ENCODE measurements at places on chromosomes 16 and 17.
A peak's percentile ranks its signal among the peaks of the same experiment; 100 is the strongest.

GRCh38 chr17:57599271-57600045 is 145.6 kb downstream of the CCDC182 start:
- DNase-seq: peak; percentile 58

DNA sequence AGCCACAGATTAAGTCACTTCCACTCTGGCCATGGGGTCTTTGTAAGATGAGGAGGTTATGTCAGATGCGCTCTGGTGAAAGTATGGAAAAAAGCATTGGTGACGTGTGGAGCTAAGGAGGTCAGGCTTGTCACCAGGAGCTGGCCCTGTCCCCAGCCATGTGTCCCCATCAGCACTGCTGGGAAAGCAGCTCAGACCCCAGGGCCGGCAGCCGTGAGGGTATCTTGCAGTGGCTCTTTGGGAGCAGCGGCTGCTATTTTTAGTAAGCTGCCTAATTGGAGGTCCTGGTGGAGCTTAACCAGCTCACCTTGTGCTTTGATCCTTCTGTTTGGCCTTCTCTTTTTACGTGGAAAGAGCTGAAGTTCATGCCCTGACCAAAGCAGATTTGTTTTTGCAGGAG is 60.9 kb downstream of the MPRIP start:
- no peak for DNase-seq

GRCh38 chr16:55047331-55047730 is 116.7 kb downstream of the IRX5 start:
- DNase-seq: no peak

GRCh38 chr17:28427371-28427770 is 21.4 kb upstream of the SLC46A1 start:
- no peak for DNase-seq

- no peak for DNase-seq
Observed at GRCh38 chr16:66537236-66537635, 12.7 kb downstream of the TK2 start.

DNA sequence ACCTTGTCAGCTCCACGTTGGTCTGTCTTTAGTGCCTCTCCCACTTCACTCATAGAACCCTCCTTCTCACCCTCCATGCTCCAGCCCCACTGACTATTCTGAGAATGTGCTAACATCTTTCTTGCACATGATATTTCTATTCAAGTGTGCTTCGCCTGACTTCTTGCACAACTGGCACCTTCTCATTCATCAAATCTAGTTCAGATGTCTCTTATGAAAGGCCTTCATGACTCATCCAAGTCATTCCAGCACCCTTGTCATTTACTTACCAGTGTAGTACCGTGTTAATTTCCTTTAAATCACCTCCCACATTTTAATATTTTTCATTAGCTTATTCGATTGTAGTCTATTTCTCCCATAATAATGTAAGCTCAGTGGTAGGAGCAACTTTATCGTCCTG is 197.8 kb upstream of the PIRT start:
- no peak for DNase-seq

DNA sequence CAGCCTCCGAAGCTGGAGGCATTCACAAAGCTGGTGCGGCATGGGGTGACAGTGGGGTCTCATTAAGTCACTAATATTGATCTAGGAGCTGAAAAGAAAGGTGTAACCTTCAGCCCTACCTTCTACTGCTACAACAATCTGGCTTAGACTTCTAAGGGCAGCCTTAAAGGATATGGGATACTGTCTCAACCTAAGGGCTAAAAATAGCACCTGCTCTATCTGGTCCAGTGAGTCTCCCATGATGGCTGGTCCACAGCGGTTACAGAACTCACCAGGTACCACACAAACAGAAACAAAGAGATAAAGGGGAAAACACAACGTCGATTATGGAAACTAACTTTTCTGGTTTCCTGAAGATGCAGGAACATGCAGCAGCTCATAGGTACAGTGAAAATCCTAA is 115.8 kb downstream of the SMG6 start:
- no peak for DNase-seq

- no peak for DNase-seq
Observed at GRCh38 chr17:64085650-64086005, 44.3 kb downstream of the ERN1 start.

- DNase-seq: no peak
Observed at GRCh38 chr16:54687043-54687899, 243.4 kb upstream of the IRX5 start.

DNA sequence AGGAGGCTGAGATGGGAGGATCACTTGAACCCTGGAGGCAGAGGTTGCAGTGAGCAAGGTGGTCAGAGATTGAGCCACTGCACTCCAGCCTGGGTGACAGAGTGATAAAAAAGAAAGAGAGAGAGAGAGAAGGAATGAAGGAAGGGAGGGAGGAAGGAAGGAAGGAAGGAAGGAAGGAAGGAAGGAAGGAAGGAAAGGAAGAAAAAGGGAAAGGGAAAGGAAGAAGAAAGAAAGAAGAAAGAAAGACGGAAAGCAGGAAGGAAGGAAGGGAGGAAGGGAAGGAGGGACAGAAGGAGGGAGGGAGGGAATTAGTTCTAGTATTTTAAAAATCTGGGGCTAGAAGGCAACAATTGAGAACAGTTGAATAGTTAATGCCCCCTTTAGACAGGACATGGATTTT is 161.5 kb upstream of the CACNG3 start:
- no peak for DNase-seq

DNA sequence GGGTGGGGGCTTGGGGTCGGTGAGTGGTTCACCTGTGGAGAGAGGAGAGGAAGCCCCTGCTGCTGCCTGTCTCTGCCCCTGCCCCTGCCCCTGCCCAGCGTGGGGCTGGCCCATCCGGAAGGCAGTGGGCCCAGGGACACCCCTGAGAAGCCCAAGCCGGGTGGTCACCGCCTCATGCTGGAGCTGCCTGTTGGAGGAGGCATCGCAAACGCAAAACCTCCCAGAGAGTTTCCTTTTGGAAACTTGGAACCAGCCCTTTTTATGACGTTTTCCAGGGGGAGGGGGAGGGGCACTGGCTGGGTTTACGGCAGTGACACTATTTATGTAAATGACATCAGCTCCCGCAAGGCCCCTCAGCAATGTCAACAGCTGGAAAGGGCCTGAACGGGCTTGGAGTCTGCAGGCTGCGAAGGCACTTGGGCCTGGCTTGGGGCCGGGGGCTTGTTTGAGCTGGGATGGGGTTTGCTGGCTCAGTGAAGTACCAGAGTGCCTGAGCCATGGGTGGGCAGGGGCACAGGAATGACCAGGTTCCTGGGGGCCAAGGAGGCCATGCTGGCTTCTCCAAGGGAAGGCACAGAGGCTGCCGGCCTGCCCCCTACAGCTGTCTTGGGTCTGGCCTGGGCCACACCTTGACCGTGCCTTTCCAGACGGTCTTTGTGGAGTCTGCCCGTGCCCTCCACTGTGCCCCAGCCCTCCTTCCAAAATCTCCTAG is 219.5 kb downstream of the NTN1 start:
- no peak for DNase-seq

DNA sequence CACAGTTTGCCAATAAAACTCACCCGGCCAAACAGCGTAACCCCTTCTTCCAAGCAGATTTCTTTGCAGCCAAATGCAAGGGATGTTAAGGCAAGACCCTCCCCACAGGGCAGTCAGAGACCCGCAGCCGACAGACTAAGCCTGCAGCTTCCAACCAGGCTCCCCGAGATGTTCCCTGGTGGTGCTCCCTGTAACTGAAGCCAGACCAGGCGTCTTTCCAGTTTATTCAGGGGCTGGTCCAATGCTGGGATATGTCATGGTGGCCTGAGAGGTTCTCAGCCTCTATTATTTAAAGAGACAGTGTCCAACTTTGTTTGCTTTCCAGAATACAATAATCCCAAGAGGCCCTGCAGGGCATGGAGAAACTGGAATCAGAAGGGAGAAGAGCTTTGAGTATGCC is at the start of gene PMP22:
Gene PMP22, minus strand, starts transcription at position 196 of the 400 bp plus-strand sequence. CDS start 4,599 bp downstream, outside the sequence.
- DNase-seq: no peak

DNA sequence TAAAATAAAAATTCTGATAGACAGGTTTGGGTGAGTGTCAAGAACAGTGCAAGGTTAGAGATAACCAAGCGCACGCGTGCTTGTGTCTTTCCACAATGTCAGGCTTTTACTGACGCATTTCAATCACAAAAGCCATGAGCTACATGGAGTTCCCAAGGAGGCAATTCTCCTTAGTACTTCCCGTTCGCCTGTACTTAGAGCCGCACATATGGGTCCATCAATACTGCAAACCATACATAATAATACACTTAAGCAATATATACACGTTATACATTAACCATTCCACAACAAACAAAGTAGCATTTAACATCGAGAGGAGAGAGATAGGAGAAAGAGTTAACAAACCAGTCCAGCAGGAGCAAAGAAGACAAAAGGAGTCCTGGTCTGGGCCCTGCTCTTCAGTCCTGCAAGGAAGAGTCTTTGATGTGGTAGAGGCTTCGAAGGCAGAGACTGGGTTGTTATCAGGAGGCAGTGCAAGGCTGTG is 11.9 kb upstream of the GPRC5C start:
- DNase-seq: no peak

GRCh38 chr17:44146375-44147346 is 4.9 kb downstream of the HROB start:
- DNase-seq: no peak

DNA sequence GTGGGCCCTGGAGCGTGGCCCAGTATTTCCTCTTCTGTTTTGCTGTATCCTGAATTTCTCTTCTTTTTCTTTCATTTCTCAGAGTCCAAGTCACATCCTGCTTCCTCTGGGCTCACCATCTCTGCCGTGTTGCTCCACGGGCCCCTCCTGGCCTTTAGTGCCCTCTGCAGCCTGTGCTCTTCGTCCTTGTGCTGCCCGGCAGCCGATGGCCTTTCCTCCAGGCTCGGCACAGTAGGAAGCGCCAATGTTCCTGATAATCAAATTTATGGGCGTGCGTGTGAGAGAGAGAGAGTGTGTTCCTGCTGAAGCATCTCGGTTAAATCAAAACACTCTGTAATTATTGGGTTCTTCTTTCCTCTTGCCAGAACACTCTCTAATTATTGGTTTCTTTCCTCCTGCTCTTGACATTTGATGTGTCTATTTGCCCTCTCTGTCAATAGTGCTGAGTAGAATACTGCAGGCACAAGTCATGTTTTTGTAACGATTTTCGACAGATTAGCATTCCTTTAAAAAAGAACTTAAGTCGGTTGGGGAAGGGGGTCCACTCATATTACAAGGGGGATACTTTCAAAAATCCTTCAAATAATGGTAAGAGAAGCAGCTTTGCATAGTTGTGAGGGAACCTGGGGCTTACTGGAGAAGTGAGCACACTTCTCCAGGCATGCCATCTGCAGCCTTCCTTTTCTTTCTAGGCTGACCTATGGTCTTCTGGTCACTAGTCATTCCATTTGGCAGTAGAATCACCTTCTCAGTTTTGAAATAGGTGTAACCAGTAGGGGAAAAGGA is 126.6 kb downstream of the RPTOR start:
- DNase-seq: no peak

DNA sequence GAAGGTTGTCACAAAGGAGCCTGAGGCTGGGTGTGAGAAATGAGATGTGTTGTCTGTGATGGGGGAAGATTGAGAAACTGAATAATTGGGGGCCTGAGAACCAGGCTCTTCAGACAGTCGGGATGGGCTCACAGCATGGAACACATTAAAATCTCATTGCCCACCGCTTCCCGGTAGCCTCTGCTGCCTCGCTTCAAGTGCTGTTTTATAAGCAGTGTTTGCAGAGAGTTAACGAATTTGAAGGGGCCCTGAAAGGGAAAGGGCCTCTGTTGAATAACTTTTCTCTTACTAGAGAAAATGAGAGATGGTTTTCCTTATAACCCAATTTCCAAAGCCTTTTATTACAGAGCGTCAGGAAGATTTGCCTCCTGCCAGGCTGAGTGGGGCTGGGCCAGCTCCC is 258.8 kb upstream of the ASIC2 start:
- DNase-seq: no peak

DNA sequence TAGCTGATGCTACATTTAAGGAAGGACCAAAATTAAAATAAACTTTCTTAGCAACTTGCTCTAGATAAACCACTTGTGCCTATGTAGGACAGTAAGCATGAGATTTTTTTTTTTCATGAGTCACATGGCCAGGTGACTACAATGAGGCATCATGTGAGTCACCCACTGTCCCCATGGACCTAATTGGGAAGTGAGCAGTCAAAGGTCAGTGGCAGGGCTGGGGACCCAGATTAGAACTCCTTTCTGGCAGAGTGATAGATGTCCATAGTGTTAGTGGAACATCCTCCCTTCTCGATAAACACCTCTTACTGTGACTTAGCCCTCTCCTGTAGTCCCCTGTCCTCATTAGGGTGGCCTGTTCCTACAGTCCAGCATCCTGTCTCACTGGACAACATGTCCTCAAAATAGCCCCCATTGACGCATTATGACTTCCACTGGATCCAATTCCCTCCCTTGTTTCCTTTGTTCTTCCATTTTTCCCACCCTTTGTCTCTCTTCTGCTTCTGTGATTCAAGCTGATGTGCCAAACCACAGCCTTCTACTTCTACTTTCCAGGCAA is 12.4 kb downstream of the ITGB3 start:
- no peak for DNase-seq

DNA sequence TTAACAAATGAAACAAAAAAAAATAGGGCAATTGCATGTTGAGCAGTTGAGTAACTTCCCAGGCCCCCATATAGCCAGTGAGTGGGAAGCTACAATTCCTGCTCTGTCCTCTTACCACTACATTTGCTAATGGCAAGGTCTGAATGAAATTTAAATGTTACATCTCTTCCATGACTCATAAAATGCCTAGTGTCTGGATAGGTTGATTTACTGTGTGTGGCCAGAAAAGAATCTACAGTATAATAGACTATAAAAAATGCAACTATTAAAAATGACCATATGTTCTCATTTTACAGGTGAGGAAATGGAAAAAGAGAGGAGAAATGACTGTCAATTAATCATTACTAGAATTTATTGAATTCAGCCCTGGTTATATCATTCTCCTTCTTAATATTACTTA is 1199.3 kb downstream of the CDH11 start:
- DNase-seq: no peak

GRCh38 chr16:65121870-65122723 is at the start of gene CDH11:
Gene CDH11 (minus strand): TSS chr16:65122063. CDS start chr16:65004869, 117,194 bp downstream.
- DNase-seq: no peak

DNA sequence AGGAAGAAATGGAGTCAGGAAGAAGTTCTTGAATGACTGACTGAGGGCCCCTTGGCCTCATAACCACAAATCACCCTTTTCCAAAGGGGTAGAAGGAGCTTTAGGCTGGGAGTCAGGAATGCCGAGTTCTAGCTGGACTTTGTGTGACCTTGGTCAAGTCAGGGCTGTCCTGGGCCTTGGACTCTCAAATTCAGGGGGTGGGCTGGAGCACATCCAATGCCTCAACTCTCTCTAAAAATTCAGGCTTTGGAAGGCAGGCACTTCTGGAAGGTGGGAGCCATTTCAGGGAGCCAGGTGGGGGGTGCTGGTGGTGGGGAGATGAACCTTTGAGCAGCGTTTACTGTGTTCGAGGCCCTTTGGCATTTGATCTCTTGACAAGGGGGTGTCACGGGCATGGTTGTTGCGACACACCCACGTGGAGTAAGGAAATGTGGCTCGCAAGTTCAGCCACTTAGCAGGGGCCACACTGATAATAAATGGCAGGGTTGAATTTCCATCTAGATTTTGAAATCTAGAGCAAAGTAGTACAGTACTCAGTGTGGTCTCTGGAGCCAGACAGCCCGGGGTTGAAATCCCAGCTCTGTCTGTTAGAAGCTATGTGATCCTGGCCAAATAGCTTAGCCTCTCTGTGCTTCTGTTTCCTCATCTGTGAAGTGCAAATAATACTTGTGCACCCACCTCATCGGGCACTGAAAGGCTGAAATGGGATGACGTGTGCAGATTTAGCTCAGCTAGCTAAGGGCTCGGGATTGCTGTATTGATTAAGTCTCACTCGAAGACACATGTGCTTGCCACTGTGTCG is 47.1 kb upstream of the CIBAR2 start:
- DNase-seq: no peak

All from T-helper 1 cell (primary cell).